ENCODE measurements at places on chromosomes 11 and 22. TPM values are rescaled to one million over a fixed set of nuclear protein-coding genes. Genes with fewer than 3 reads are reported as not detected.
A peak's percentile ranks its signal among the peaks of the same experiment; 100 is the strongest.

DNA sequence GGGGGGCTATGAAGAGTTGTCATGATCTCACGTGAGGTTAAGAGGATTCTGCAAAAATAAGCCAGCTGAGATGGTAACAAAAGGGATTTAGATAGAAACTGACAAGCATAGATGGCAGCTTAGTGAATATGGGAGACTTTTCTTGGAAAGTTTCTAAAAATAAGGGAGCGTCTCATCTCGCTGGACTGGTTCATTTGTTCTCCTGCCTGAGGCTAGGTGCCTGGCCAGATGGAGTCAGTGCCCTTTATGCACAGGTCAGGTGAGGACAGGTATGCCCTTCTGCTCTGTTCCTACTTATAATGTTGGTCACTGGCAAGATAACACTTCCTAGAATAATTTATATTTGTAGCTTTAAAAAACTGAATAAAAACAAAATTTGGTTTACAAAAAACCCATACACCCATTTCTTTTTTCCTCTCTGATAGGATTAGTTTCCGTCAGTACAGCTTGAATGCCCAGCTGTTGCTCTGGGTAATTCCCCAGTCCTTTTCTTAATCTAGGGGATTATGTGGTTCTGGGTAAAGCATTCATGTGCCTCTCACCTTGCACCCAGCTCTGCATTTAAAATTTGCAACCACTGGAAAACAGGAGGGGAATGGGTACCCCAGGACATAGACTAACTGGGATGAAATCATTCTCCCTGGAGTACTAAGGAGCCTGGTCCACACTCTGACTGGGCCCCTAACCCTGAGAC is 90.0 kb downstream of the AMOTL1 start:
- no peak for DNase-seq

The OSM gene
- total RNA-seq: 62.8 TPM

The ZNF70 gene
- total RNA-seq: 2.6 TPM

DNA sequence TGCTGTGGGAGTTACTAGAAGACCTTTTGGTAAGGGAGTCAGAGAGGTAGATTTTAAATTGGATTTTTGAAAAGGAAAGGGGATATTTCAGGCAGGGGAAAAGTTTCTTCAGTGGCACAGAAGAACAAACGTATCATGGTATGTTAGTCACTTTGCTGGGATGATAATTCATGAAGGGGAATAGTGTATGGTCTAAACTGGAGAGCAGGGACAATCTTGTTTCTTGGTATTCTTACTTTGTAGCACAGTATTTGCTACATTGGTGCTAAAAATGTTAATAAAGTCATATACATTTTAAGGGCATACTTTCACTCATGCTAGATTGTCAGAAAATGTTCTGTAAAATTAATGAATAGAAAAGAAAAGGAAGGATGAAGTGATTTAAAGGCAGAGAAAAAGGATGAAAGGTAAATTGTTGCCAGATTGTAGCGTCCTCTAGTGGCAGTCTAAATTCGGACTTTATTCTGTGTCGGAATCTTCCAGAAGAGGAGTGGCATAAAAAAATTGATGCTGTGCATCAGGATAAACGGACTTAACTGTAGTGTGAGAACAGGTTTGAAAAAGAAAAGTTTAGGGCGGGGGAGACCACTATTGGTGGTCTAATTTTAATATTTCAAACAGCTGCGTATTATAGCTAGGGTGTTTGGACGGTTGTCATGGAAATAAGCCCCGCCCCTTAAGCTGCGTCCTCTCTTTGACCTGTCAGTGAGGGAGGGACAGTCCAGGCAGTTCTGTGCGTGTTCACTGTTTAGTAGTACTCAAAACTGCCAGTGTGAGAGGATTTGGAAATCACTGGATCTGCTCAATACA is at the start of gene BCO2:
TSS of gene BCO2 (plus strand) at position 724 of the 810 bp plus-strand sequence. CDS start 90 bp downstream, outside the sequence.
- DNase-seq: peak; percentile 82

The P4HA3 gene
- total RNA-seq: not detected

The PRAME gene
- not detected for total RNA-seq

The ENTHD1 gene
- 0.09 TPM for total RNA-seq

- DNase-seq: no peak
Observed at GRCh38 chr11:119085437-119085847, 761 bp downstream of the HMBS start.

- DNase-seq: no peak
Observed at GRCh38 chr11:8989453-8989852, 14.3 kb downstream of the NRIP3 start.

DNA sequence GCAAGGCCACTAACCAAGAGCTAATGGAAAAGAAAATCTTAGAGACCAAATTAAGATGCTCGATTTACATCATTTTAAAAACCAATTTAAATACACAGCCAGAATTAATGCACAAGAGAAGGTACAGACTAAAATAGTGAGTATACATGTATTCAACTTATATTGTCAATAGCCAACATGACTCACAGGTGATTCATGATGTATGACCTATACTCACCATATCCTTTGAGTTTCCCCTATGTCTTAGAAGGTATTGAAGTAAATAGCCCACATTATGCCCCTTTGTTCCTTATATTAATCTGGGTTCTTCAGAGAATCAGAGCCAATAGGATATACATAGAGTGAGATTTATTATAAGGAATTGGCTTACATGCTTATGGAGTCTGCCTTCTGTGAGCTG is 97.5 kb upstream of the ANO3 start:
- no peak for DNase-seq

DNA sequence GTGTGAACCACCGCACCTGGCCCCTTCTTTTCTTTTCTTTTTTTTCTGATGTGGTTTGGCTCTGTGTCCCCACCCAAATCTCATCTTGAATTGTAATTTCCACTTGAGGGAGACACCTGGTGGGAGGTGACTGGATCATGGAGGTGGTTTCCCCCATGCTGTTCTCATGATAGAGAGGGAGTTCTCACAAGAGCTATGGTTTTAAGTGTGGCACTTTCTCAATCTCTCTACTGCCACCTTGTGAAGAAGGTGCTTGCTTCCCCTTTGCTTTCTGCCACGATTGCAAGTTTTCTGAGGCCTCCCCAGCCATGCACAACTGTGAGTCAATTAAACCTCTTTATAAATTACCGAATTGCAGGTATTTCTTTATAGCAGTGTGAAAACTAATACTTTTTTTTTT is 4.9 kb upstream of the TCN2 start:
- peak; percentile 73 for DNase-seq

The UPK3A gene
- total RNA-seq: not detected

The TEX54 gene
- total RNA-seq: 0.79 TPM

GRCh38 chr22:20284471-20285086 is 16.5 kb upstream of the RTN4R start:
- DNase-seq: no peak

The TRAF6 gene
- total RNA-seq: 10.9 TPM

DNA sequence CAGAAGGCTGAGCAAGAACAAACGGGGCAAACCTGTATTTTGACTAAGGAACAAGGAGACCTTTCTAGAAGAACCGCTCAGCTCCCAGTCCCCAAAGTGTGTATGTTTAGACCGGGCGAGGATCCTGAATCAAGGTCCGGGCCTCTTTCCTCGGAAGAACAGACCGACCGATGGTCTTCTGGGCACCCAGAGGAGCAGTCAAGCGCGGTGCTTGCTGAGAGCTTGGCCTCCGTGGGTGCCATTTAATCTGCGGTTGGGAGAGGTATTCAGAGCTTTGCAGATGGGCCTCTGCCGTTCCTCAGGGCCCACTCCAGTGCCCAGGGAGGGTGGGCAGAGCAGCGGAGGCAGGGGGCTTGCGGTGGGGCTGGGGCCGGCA is 26.5 kb upstream of the ATXN10 start:
- DNase-seq: no peak

The CCND1 gene
- 17.2 TPM for total RNA-seq

GRCh38 chr22:20020533-20021195 is at the start of gene TANGO2:
TSS of gene TANGO2 (plus strand) at chr22:20021110. CDS start at chr22:20036799, 15,689 bp downstream.
- peak; percentile 99 for DNase-seq

The C11orf16 gene
- total RNA-seq: not detected

DNA sequence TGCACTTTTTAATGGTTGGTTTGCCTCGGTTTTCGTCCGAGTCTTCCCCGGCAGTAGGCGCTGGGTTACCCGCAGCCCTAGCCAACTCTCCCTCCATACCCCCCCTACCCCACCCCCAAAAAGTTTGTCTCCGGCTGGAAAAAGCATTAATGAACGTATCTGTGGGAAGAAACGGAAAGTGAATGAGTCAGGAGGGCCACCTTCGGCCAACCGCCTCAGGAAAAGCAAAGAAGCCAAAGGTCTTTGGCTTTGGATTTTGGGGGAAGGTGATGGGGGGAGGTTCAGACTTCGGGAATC is 508 bp upstream of the FLI1 start:
- DNase-seq: no peak

- no peak for DNase-seq
Observed at GRCh38 chr11:76313913-76314740, 66.8 kb downstream of the THAP12 start.

GRCh38 chr11:82722231-82722630 is 11.4 kb downstream of the FAM181B start:
- DNase-seq: no peak

- DNase-seq: no peak
Observed at GRCh38 chr22:30892286-30892685, 76.3 kb downstream of the MORC2 start.

GRCh38 chr11:35780951-35781860 is 118.6 kb downstream of the TRIM44 start:
- no peak for DNase-seq

GRCh38 chr11:5366856-5367255 is 15.5 kb downstream of the OR51B6 start:
- DNase-seq: no peak
